ENCODE measurements at places on chromosomes 5 and 9. TPM values are rescaled to one million over a fixed set of nuclear protein-coding genes. Genes with fewer than 3 reads are reported as not detected.

DNA sequence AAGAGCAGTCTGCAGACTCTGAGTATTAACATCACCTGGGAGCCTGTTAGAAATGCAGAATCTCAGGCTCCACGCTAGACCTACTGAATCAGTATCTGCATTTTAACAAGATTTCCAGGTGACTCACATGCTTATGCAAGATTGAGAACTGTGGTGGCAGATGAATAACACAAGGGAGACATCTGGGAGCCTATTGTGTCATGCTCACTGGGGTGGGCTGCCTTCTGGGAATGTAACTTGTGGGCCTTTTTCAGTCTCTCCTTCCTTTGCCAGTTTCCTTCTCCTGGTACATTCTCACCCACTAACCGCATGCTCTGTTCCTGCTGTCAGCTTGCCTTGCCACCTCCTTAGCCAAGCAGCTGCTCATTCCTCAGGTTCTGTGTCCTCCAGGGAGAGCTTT lies 176.6 kb upstream of the C9orf72 start:
- no peaks in the 10 kb centered on the region for H3K36me3 ChIP-seq
- H3K4me1 ChIP-seq, result no peaks in the 10 kb centered on the region
- H3K27me3 ChIP-seq, result no peaks in the 10 kb centered on the region

- no peak overlapping the region for H3K4me3 ChIP-seq
- peaks cover 13% of the 10 kb centered on the region for H3K27me3 ChIP-seq
- H3K27ac ChIP-seq, result no peak overlapping the region
- DNase-seq, result no peak
These were observed 106.2 kb downstream of the CEMIP2 start for GRCh38 chr9:71662082-71662481.

GRCh38 chr9:109912082-109912582 lies 132.1 kb downstream of the PALM2AKAP2 start:
- no peaks in the 10 kb centered on the region for H3K36me3 ChIP-seq
- H3K27me3 ChIP-seq, result no peaks in the 10 kb centered on the region
- H3K27ac ChIP-seq, result no peak overlapping the region

The PCDHB10 gene
- not detected for total RNA-seq

The NR5A1 gene
- not detected for total RNA-seq

The ITK gene
- total RNA-seq, result 247 TPM

The C5orf58 gene
- not detected for total RNA-seq

Data from activated CD4-positive, alpha-beta memory T cell treated with anti-CD3 and anti-CD28 coated beads, Interleukin-2, amount 10 ng/mL, durations not matched to agents 7 days and 5 days (primary cell).